Naive thymus-derived CD4-positive, alpha-beta T cell (primary cell): ENCODE measurements at places on chromosomes 1 and 21. TPM values are rescaled to one million over a fixed set of nuclear protein-coding genes. Genes with fewer than 3 reads are reported as not detected.

The GPX7 gene
- total RNA-seq: 32.8 TPM

The INAVA gene
- total RNA-seq: not detected

The KRTAP19-3 gene
- not detected for total RNA-seq

DNA sequence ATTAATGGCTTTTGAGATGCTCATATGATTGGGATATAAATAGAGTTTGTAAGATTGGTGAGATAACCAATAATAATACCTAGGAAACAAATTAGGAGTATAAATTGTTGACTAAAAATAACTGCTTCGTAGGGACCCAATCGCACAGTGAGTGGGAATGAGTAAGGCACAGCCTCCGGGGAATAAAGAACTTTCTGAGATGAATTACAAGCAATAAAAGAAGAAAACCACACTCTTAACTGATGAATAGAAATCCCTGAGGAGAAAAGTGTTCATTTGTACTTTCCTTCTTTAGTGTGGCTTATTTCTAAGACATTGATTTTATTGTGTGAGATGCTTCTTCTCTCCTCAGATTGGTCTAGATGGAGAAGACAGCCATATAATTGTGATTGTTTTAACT lies 443.4 kb upstream of the PRMT6 start:
- no peak for DNase-seq
